Smooth muscle cell of the umbilical artery (primary cell): ENCODE measurements at places on chromosomes 12 and 14. TPM values are rescaled to one million over a fixed set of nuclear protein-coding genes. Genes with fewer than 3 reads are reported as not detected.

Gene STYK1
- total RNA-seq, result 1.6 TPM in 1 of 2 replicates, not detected in the other

Gene TSPAN11
- total RNA-seq, result under 0.01 and 0.69 TPM in 2 replicates

Gene AGAP2
- 0.23 and 0.30 TPM in 2 replicates for total RNA-seq

Gene PYGL
- total RNA-seq, result 47.5 and 90.8 TPM in 2 replicates

Gene SOAT2
- not detected in 2 replicates for total RNA-seq

Gene MANSC4
- 0.89 TPM in 1 of 2 replicates, not detected in the other for total RNA-seq

Gene LRRC10
- not detected in 2 replicates for total RNA-seq

Gene AQP6
- total RNA-seq, result not detected in 2 replicates

Gene NPFF
- total RNA-seq, result not detected in 2 replicates

Gene LBHD2
- total RNA-seq, result not detected in 2 replicates

Gene ATL1
- total RNA-seq, result 5.6 and 5.7 TPM in 2 replicates

Gene FOXJ2
- 5.6 and 7.4 TPM in 2 replicates for total RNA-seq

Gene CPNE6
- not detected in 2 replicates for total RNA-seq

Gene CLBA1
- total RNA-seq, result 8.9 and 9.2 TPM in 2 replicates

Gene ALG10
- 4.5 and 4.7 TPM in 2 replicates for total RNA-seq

Gene NKX2-1
- not detected in 2 replicates for total RNA-seq

Gene AICDA
- total RNA-seq, result not detected in 2 replicates

Gene CLEC4D
- not detected in 2 replicates for total RNA-seq

Gene KRT78
- not detected in 2 replicates for total RNA-seq

Gene KIF21A
- total RNA-seq, result 12.5 and 22.0 TPM in 2 replicates

Gene GNG2
- 31.2 and 37.1 TPM in 2 replicates for total RNA-seq

Gene BDKRB2
- total RNA-seq, result 17.1 and 33.3 TPM in 2 replicates

Gene TAS2R9
- total RNA-seq, result 0.30 and 0.37 TPM in 2 replicates

Gene SIX4
- total RNA-seq, result 5.3 and 12.3 TPM in 2 replicates
